AG04449 (cell line): ENCODE measurements at places on chromosomes 12 and 14.

GRCh38 chr12:92759634-92760268 is 57.0 kb downstream of the PLEKHG7 start:
- DNase-seq = peak; percentile 85

GRCh38 chr12:110554184-110554583 is 28.9 kb downstream of the PPTC7 start:
- no peak for DNase-seq

GRCh38 chr14:77302926-77303325 is 17.8 kb downstream of the POMT2 start:
- no peak for DNase-seq

- no peak for DNase-seq
Observed at GRCh38 chr14:75182821-75183220, 6.4 kb upstream of the TMED10 start.

GRCh38 chr12:15194456-15195368 is 26.5 kb downstream of the RERG start:
- no peak for DNase-seq

GRCh38 chr12:50574601-50575348 is 70.0 kb downstream of the DIP2B start:
- no peak for DNase-seq

- no peak for DNase-seq
Observed at GRCh38 chr12:89461190-89461589, 63.4 kb downstream of the GALNT4 start.

DNA sequence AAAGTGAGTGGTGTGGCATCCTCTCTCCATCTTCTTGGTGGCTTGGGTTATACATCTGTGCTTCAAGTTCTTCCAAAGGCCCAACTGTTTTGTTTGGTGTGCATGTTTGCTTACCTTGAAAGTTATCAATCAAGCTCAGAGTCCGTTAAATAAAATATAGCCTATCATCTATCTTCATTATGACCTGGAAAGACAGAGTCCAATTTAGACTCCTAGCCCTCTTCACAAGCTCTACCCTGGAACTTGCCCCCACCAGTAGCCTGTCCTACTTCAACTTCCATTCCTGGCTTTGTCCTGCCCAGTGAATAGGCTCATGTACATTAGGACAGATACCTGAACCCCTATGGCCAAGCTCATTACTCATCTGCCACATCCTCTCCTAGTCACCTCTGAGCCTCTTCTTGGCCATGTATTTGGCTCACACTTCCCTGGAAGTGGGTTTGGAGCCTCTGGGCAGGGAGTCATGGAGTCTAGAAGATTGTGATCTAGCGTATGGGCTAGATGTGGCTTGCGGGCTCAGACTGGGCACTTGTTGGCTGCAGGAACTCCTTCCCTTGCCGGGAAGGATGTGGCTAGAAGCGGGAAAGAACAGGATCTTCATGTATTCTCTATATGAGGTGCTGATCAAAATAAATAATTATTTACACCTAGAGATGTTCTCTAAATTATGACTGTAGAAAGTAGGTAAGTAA is 6.4 kb upstream of the SSTR1 start:
- DNase-seq = no peak

DNA sequence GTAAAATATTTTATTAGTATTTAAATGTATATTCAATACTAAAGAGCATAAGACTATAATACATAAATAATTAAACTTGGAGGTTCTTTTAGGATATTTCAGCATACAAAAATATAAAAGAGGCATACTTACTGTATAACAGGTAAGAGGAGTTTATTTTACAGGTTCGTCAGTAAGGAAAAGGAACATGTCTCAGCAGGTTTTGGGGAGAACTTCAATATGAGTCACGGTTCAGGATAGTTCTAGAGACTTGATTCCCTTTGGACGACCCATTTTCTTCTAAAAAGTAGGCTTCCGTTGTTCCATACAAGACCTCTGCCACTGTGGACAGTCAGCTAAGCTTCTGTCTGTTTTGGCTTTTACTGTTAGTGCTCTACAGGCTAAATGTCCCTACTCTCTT is 181.1 kb downstream of the ALX1 start:
- DNase-seq = no peak

DNA sequence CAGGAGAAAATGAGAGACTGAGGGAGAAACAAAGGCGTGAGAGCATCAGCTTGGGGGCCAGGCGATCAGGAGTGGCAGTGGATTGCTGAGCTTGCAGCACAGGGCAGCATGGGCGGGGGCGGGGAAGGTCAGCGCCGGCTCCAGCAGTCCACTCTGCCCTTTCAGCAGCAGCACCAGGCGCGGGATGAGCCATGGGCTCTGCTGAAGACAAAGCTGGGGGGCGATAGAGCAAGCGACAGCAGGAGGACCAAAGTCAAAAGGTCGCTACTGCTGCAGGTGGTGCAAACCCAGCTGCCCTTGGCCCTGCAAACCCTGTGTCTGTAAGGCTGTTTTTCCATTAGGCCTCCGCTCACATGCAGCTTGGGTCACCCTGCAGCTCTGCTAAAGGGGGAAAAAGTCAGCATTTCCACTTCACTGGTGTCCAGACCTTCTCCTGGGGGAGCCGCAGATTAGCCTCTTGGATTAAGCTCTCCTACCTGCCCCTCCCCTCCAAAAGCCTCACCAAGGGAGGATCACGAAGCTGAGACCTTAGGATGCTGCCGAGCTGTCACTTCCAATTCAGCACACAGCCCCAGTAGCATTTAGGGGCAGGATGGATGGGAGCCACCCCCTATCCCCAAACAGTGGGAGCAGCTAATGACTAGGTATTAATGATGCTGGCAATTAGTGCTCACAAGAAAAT is 204.8 kb downstream of the DPF3 start:
- no peak for DNase-seq

DNA sequence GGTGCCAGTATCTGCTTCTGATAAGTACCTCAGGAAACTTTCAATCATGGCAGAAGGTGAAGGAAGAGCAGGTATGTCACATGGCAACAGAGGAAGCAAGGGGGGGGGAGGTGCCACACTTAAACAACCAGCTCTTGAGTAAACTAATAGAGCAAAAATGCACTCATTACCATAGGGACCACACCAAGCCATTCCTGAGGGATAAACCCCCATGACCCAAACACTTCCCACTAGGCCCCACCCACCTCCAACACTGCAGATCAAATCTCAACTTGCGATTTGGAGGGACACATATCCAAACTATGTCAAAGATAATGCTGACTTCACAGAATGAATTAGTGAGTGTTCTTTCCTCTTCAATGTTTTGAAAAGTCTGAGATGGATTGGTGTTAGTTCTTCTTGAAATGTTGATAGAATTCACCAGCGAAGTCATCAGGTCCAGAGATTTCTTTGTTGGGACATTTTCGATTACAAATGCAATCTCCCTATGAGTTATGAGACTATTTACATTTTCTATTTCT is 16.6 kb downstream of the TFCP2 start:
- no peak for DNase-seq

- DNase-seq = no peak
Observed at GRCh38 chr12:81800298-81801148, 41.4 kb upstream of the PPFIA2 start.

DNA sequence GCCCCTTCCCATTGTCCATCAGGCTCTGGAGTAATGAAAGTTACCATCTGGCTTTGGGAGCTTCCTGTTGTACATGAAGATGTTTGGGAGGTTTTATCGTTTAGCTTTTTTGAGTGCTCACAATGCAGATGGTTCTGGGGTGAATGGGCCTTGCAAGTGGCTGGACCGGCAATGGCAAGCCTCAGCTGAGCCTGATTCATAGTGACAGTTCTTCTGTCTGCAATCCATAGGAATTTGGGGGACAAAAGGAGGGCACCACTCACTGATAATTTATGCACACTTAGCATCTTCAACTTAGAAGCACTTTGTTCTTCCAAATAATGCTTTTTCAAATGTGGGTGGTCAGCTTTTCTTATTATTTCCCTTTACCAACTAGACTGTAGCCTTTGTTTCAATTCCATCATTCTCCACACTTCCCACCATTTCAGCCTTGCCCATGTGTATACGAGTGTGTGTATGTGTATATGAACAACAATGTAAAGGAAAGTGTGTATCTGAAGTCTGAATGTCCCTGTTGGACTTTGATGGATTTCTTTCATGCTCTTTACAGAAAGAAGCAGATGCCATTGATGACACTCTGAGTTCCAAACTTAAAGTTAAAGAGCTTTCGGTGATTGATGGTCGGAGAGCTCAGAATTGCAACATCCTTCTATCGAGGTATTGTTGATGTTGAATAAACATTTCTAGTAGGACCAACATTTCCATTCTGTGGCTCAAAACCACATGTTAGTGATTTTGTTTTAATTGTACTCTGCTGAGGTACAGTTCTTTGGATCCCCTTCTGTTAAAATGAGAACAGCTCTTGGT is 125.5 kb downstream of the GPR135 start:
- DNase-seq = no peak

- DNase-seq = no peak
Observed at GRCh38 chr12:108345716-108346633, 6.9 kb upstream of the CMKLR1 start.

- no peak for DNase-seq
Observed at GRCh38 chr14:67951529-67952135, 132.1 kb downstream of the RAD51B start.

DNA sequence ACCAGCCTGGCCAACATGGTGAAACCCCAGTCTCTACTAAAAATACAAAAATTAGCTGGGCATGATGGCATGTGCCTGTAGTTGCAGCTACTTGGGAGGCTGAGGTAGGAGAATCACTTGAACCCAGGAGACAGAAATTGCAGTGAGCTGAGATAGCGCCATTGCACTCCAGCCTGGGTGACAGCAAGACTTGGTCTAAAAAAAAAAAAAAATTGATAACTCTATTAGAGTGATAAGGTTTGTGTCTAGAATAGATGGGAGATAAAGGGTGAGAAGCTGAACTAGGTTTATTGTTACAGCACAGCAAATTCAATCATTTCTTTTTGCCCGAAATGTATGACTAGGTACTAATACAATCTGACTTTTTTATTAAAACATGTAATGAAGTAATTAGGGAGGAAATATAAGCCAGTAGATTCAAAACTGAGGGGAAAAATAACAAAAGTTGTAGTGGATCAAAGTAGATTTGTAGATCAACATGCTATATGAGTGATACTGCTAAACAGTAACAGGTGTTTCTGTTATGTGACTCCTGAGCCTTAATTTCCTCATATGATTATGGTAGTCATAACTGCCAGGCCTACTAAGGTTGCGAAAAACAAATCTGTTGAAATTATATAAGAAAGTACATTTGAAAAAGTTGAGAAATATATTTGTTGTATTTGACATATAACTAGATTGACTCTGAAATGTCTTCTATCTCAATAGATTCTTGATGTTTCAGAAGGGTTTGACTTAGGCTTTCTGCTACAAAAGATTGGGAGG is 83.6 kb downstream of the WNK1 start:
- DNase-seq = no peak

- no peak for DNase-seq
Observed at GRCh38 chr14:69780952-69781351, 14.0 kb downstream of the SRSF5 start.

DNA sequence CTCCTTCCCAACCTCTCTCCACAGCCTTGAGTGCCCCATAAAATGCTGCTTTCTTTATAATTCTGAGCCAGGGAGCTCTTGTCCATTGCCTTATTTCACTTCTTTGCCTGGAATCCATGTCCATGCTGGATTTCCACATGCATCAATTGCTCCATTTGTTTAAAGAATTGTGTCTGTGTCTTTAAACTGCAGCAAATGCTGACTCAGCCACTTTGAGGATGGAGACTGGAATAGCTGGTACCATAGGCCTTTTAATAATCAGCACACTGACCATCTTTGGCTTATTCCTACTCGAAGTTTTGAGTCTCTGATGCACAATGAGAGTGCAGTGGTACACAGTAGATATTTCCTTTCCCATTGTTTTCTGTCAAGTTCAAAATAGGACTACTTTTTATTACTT is 318.8 kb downstream of the LRIG3 start:
- DNase-seq = no peak

GRCh38 chr12:114848666-114849065 is 164.7 kb upstream of the TBX3 start:
- DNase-seq = peak; percentile 84

GRCh38 chr14:42792166-42792565 is 1185.5 kb downstream of the LRFN5 start:
- DNase-seq = no peak

GRCh38 chr12:105060715-105061378 is 23.4 kb downstream of the ALDH1L2 start:
- DNase-seq = no peak

DNA sequence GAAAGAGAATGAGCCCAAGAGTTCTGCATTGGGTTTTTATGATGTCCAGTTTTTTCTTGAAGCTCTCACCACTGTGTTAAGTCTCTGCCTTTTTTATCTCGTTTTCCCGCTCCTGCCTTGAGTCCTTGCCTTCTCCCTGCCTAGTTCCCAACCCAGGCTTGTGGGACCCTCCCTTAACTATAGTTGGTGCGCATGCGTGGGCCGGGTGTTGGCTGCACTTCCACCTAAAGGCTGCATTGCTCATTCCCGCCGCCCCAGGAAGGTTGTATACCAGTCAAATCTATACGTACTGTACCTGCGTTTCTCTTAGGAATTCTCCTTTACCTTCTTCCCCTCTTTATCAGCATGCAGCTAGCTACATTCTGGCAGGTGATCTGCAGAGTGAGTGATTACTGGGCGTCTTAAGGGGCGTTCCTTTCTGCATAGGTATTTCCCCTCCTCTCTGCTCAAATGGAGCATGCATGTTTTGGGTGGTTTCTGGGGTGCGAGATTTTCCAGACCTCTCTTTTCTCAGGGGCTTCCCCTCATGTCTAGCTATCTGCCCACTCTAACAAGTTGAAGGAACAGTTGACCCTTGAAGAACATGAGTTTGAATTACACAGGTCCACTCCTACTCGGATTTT is 6.6 kb upstream of the REP15 start:
- no peak for DNase-seq

- no peak for DNase-seq
Observed at GRCh38 chr12:130084359-130084758, 77.9 kb upstream of the FZD10 start.

- DNase-seq = no peak
Observed at GRCh38 chr14:76640923-76641395, 120.3 kb upstream of the VASH1 start.

- DNase-seq = no peak
Observed at GRCh38 chr14:79415726-79416125, 795.6 kb downstream of the DIO2 start.

GRCh38 chr14:101253948-101254347 is 307.3 kb upstream of the DIO3 start:
- no peak for DNase-seq

- DNase-seq = no peak
Observed at GRCh38 chr12:121062391-121063045, 23.5 kb upstream of the OASL start.

DNA sequence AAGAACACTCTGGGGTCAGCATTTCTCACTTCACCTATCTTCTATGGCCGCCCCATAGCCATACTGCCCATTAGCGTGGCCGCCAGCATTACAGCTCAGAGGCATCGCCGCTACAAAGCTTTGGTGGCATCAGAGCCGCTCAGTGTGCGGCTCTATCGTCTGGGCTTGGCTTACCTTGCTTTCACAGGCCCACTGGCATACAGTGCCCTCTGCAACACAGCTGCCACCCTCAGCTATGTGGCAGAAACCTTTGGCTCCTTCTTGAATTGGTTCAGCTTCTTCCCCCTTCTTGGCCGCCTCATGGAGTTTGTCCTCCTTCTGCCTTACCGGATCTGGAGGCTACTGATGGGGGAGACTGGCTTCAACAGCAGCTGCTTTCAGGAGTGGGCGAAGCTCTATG is 2.6 kb downstream of the DNAJC22 start:
- no peak for DNase-seq

GRCh38 chr12:57528176-57528575 is 5.6 kb downstream of the MBD6 start:
- no peak for DNase-seq
